ENCODE measurements at places on chromosomes 16 and 17.
A peak's percentile ranks its signal among the peaks of the same experiment; 100 is the strongest.

- no peak for DNase-seq
These were observed 26.8 kb downstream of the SPHK1 start for GRCh38 chr17:76411247-76411646.

- no peak for DNase-seq
These were observed 69.6 kb upstream of the RCVRN start for GRCh38 chr17:9974448-9975381.

GRCh38 chr17:5138616-5139457 lies 23.0 kb downstream of the USP6 start:
- DNase-seq = no peak

GRCh38 chr17:4499431-4500190 lies 930 bp downstream of the SPNS2 start:
- DNase-seq = peak; percentile 13

DNA sequence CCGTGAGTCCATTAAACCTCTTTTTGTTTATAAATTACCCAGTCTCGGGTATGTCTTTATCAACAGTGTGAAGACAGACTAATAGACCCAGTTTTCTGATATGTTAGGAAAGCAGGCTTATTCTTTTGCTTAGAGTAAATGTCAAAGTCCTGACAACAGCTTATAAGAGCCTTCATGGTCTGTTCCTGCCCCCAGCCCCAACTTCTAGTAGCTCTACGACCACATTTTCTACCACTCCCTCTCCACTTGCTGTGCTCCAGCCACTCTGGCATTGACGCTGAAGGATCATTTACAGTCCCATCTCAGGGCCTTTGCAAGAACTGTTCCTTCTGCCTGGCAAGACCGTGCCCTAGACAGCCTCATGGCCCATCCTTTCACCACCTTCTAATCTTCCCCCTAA lies 104.6 kb upstream of the GPR139 start:
- no peak for DNase-seq

DNA sequence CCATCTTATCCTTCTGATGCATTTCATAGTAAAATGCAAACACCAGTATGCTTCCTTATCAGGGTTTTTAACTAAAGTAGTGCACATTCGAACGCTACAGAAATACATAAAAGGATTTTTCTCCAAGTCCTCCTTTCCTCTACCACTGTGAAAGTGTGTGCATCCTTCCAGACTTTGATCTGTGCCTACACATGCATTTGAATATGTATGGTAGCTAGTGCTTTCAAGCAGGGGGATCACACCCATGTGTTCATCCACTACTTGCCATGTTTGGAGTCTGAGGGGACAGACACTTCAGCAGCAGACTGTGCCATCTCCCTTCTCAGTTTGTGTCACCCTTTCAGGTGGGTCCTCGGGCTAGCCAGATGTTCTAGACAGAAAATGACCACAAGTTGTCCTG lies 14.9 kb downstream of the LDHD start:
- DNase-seq = no peak

- peak; percentile 58 for DNase-seq
These were observed 10.6 kb upstream of the TERF2 start for GRCh38 chr16:69396187-69397061.

DNA sequence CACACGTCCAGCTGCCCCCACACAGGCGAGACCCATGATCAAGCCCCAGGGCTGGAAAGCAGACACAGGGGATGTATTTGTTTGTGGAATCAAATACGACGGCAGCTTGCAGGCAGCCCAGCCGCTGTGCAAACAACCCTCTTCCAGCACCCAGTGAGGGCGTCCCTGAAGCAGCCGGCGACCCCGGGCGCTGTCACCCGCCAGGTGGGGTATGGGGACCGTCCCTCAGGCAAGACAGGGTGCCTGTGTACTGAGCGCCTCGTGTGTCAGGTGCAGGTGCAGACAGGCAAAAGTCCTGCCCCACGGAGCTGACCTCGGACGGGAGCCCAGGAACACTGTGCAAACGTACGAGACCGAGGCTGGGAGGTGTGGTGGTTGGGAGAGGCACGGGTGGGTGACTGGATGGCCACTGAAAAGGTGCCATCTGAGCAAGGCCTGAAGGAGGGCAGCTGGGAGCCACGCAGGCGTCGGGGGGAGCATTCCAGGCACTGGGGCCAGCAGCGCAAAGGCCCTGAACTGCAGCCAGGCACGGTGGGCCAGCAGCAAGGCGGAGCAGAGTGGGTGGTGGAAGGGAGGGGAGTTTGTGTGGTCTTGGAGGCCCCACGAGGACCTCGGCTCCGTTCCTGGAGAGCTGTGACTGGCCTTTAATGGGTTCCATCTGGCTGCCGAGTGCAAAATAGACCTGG lies 48.5 kb downstream of the CBFA2T3 start:
- no peak for DNase-seq

GRCh38 chr17:45296003-45296832 lies 20.6 kb downstream of the MAP3K14 start:
- DNase-seq = no peak

DNA sequence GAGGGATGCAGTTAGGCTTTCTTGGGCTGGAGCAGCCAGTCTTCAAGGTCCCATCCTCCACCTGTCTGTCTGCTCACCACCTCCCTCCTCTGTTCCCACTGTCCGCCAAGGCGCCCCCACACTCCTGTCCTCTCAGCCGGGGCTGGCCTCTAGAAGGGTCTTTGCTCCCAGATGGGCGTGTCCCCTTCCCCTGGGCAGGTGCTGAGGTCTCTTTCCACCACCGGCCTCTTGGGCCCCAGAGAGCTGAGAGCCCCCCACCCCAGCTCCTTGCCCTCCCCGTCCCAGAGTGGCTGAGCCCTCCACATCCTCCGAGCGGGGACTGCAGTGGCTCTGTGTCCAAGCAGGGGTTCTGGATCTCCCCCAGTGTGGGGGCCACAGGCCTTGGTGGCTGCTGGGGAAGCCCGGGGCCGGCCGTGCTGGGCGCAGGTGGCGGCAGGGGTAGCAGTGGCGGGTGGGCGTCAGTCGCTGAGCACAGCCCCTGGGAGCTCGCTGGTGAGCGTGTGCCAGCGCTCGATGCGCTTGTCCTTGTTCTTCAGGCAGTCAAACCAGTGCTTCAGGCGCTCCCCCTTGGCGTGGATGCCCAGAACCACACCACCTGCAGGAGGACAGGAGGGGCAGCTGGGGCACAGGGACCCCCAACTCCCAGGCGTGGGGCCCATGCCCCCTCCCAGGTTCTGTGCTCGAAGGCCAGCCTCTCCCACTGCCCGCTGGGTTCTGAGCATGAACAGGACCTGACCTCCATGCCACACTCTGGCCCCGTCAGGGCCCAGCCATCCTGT lies 9.8 kb downstream of the SCGB1C2 start:
- no peak for DNase-seq

DNA sequence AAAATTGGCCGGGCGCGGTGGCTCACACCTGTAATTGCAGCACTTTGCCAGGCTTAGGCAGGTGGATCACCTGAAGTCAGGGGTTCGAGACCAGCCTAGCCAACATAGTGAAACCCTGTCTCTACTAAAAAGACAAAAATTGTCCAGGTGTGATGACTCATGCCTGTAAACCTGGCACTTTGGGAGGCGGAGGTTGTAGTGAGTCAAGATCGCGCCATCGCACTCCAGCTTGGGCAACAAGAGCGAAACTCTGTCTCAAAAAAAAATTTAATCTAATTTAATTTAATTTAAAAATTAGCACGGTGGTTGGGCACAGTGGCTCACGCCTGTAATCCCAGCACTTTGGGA lies 1.6 kb upstream of the HBQ1 start:
- DNase-seq = no peak

GRCh38 chr17:44557651-44558285 lies 484 bp downstream of the FZD2 start:
- DNase-seq = peak; percentile 31

DNA sequence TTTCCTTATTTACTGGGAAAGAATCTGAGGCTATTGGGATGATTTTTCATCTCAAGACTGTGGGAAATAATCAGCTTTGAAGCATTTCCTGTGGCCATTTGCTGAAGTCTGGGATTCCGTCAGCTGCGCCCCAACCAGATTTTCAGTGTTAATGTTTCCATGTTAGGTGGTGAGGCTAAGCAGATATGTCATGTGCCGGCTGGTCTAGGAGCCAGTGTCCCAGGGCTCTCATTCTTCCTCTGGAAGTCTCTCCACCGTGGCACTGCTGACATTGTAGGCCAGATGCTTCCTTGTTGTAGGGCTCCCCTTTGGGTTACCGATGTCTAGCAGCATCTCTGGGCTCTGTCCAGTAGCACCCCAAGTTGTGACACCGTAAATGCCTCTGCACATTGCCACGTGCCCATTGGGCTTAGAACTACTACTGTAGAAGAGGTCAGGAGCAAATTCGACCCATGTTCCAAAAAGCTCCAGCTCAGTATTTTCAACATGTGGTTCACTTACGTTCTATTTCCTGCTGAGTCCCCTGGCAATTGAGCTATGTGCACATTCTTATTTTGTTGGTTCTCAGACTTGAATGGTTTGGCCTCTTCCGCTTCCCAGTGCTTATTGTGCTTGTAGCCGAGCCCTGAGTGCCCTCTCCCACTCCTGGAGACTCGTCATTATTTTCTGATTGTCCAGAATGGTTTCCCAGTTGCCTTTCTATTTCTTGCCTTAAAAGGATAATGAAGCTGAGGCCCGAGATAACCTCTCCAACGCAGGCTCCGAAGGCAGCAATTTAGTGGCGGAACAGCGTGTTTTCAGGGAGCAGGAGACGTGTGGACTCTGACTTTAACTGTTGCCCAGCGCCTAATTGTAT lies 82.2 kb downstream of the SPECC1 start:
- DNase-seq = no peak

DNA sequence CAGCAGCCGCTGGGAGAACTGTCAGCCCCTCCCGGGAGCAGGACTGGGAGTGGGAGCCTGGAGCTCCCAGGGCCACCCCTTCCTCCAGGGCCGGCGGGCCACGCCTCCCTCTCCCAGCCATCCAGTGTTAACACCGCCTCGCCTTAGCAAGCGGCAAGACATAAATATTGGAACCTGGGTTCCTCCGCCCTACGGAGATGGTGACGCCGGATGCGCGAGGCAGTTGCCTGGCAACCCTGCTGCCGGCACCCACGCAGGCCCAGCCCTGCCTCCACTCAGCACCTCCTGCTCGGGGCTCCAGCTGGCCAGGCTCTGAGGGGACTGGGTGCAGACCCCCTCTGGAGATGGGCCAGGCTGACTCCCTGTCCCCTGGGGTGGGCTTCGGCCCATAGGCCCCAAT lies 27.4 kb upstream of the CACNA1H start:
- DNase-seq = peak; percentile 40

All from stimulated activated CD4-positive, alpha-beta T cell treated with anti-CD3 and anti-CD28 coated beads, Interleukin-4, amount 100 ng/mL, for 4 hours (primary cell).